Stimulated activated CD4-positive, alpha-beta T cell treated with anti-CD3 and anti-CD28 coated beads, TNF-alpha, amount 100 ng/mL, for 1 hour (primary cell): ENCODE measurements at places on chromosomes 5 and 9.

GRCh38 chr5:140186267-140186671 is 11.3 kb downstream of the CYSTM1 start:
- DNase-seq: no peak

DNA sequence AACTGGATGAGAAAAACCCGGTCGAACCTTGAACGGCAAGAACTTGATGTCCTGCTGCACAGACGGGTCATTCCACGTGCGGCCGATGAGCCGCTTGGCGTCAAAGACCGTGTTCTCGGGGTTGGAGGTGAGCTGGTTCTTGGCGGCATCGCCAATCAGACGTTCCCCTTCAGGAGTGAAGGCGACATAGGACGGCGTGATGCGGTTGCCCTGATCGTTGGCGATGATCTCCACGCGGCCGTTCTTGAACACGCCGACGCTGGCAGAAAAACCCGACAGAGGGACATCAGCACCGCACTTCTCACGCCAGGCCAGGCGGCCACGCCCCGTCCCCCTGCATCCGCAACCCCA is 519 bp downstream of the HSPA5 start:
- DNase-seq: no peak

GRCh38 chr5:150286820-150287219 is 2.8 kb downstream of the CAMK2A start:
- DNase-seq: no peak

DNA sequence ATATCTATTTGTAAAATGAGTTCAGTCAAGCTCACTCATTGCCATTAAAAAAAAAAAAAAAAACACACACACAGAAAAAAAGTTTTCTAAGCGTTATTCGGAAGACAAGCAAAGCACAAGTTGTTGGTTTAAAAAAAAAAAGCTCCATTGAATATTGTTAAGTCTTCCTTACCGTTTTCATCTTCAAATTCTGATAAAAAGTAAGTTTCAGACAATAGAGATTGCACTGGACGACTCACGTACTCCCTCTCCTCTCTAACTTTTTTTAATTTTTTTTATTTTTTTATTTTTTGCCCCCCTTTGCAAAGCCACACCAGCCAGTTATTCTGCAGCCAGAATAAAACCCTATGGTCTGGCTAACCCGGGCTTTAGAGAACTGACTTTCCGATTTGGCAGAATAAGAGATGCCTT is 544 bp downstream of the ADAMTS6 start:
- no peak for DNase-seq

- DNase-seq: no peak
Measured at GRCh38 chr5:42569953-42570548, 146.8 kb downstream of the GHR start.

- DNase-seq: no peak
Measured at GRCh38 chr5:173534031-173534430, 82.4 kb downstream of the BOD1 start.

- no peak for DNase-seq
Measured at GRCh38 chr9:131667576-131667975, 72.3 kb downstream of the RAPGEF1 start.

GRCh38 chr9:104028827-104029226 is 65.3 kb upstream of the SMC2 start:
- no peak for DNase-seq

- no peak for DNase-seq
Measured at GRCh38 chr5:178429491-178430185, 160.6 kb downstream of the COL23A1 start.

- DNase-seq: no peak
Measured at GRCh38 chr5:139384591-139385051, 1.5 kb upstream of the SLC23A1 start.

GRCh38 chr5:36855141-36855495 is 21.5 kb upstream of the NIPBL start:
- no peak for DNase-seq

DNA sequence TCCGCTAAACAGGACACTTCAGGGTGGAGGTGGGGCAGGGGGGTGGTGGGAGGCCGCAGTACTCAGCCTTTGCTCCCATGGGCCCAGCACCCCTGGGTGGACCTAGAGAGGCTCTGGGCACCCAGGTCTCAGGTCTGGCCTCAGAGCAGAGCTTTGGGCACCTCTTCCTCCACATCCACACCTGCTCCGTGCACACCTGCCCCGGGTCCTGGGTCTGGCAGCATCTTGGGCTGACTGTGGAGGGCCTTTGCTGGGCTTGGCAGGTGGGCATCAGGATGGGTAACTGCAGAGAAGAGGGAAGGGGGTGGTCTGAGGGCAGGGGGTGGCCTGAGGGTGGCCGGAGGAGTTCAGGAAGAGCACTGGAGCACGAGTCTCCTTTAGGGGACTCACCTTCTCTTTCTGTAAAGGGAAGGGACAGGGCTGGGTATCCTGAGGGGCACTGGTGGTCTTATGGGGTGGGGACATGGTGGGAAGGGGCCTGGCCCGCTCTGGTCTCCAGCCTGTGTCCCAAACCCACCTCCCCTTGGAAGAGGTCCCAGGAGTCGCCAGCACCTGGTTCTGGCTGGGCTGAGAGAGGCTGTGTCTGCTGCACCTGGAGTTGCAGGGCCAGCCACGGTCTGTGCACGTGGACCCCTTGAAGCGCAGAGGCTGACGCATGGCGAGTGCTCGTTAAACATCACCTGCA is 106.7 kb upstream of the IER5L start:
- no peak for DNase-seq

GRCh38 chr5:143244000-143244736 is 159.3 kb downstream of the NR3C1 start:
- DNase-seq: no peak
